GM04504 (cell line): ENCODE measurements at places on chromosomes 6 and 20.
A peak's percentile ranks its signal among the peaks of the same experiment; 100 is the strongest.

- DNase-seq = no peak
Observed at GRCh38 chr20:24659835-24660234, 190.4 kb downstream of the SYNDIG1 start.

DNA sequence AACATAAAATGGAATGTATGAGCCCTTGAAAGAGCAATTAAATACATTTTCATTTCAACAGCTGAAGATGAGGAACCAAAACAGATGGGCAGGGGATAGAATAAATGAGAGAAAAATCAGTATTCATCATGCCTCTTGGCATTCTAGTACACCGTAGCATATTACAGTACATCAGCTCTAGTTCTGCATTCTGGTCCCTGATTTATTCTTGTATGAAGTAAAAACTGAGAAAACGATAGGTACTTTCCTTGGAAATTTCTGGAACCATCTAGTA, 349.4 kb downstream of the ARHGAP18 start:
- DNase-seq = no peak

DNA sequence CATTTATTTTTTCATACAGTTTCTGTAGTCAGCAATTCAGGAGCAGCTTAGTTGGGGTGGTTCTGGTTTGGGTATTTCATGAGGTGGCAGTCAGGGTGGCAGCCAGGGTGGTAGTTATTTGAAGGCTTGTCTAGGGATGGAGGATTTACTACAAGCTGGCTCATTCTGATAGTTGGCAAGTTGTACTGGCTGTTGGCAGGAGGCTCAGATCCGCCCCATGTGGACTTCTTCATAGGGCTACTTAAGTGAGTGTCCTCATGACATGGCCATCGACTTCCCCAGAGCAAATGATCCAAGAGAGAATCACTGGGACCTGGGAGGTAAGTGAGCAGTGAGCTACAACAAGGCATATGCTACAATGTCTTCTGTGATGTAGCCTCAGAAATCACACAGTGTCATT, 22.4 kb upstream of the CDKAL1 start:
- DNase-seq = no peak

DNA sequence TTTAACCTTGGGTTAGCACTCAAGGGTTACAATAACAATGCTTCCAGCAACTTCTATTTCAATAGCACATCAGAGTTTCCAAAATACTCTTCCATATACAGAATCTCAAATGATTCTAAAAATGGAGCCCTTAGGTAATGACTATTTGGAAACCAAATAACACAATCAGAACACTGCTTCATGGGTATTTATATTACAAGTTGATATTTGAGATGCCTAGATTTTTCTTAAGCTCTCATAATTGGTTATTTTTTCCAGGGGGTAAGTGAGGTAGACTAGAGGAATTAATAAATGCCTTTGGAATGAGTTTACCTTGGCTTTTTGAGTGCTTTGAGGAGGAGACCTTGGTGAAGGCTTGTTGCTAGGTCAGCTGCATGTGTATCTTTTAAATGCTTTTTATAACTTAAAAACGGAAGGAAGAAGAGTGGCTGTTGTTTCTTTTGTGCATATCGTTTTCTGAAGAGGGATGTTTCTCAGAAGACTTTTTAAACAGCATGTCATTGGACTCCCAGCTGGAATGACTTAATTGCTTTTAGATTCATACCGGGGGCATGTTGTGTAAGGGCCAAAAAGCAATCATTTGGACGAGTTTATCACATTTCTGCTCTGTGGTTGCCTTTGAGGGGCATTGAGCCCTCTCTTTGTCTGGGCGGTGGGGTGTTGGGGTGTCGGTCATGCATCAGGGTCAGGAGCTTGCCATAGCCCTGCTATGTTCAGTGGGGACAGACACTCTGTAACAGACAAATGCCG, 186.0 kb downstream of the DTNBP1 start:
- DNase-seq = no peak

GRCh38 chr6:95087394-95088097, 489.8 kb upstream of the MANEA start:
- peak; percentile 1 for DNase-seq

- no peak for DNase-seq
Observed at GRCh38 chr6:42029881-42030280, 20.4 kb upstream of the TAF8 start.

- no peak for DNase-seq
Observed at GRCh38 chr6:2110504-2110903, 134.9 kb downstream of the GMDS start.

- DNase-seq = no peak
Observed at GRCh38 chr6:134503585-134504281, 185.8 kb upstream of the SGK1 start.

DNA sequence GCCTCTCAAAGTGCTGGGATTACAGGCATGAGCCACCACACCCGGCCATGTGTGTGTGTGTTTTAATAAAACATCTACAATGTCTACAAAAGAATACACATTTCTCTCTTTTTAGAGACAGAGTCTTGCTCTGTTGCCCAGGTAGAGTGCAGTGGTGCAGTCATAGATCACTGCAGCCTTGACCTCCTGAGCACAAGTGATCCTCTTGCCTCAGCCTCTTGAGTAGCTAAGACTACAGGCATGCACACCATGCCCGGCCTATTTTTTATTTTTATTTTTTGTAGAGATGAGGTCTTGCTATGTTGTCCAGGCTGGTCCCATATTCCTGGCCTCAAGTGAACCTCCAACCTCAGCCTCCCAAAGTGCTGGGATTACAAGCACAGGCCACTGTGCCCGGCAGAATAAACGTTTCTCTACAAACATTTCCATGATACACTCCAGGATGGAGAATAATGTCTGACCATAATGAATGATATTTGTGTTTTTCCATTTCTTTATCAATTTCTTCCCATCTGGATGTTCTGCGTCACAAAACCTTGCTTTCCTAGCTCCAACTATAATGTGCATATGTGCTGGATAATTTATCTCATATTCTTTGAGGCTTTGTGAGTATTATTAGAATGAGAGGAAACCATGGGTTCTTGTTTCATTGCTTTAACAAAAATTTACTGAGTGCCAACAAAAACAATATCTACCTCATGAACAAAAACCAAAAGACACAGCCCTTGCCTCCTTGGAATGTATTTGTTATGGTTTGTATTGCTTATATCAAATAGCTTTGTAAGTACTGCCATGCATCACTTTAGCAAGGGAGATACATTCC, 28.6 kb upstream of the CCN2 start:
- DNase-seq = peak; percentile 56

GRCh38 chr20:47635256-47635655, 133.6 kb downstream of the NCOA3 start:
- no peak for DNase-seq

DNA sequence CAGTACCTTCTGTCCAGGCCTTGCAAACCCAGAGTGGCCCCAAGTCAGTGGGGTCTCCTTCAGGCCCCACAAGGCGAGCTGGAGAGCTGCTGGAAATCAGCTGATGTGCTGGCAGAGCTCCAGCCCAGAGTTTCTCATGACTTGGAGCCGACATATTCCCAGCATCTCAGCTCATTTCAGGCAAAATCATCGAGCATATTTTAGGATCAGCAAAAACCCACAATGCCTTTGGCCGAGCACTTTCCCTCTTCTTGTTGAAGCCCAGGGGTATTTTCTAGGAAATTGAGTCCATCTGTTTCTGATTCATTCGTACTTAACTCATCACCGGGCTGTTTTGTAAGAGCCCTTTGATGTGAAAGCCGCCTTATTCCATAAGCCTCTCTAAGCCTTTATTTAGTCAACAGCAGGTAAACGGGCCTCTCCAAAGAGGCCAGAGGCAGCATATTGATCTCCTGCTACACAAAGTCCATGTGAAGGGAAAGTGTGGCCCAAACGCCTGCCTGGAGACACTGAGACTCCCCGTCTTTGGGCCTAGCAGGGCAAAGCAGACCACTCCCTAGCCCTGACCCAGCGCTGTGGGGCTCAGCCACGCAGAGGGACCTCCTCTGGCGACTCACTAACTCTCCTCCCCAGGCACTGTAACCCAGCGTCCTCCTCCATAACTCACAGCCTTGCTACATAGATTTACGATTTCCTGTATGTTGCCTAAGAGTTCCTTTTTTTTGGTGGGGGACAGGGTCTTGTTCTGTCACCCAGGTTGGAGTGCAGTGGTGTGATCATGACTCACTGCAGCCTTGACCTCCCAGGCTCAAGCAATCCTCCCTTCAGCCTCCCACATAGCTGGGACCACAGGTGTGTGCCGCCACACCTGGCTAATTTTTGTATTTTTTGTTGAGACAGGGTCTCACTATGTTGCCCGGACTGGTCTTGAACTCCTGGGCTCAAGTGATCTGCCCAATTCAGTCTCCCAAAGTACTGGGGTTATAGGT, 12.1 kb upstream of the C20orf203 start:
- DNase-seq = peak; percentile 88

- DNase-seq = no peak
Observed at GRCh38 chr6:135869857-135870256, 18.4 kb downstream of the PDE7B start.

GRCh38 chr6:145092554-145092953, 642.8 kb downstream of the EPM2A start:
- DNase-seq = no peak

- no peak for DNase-seq
Observed at GRCh38 chr6:147603392-147604081, 95.0 kb downstream of the SAMD5 start.

DNA sequence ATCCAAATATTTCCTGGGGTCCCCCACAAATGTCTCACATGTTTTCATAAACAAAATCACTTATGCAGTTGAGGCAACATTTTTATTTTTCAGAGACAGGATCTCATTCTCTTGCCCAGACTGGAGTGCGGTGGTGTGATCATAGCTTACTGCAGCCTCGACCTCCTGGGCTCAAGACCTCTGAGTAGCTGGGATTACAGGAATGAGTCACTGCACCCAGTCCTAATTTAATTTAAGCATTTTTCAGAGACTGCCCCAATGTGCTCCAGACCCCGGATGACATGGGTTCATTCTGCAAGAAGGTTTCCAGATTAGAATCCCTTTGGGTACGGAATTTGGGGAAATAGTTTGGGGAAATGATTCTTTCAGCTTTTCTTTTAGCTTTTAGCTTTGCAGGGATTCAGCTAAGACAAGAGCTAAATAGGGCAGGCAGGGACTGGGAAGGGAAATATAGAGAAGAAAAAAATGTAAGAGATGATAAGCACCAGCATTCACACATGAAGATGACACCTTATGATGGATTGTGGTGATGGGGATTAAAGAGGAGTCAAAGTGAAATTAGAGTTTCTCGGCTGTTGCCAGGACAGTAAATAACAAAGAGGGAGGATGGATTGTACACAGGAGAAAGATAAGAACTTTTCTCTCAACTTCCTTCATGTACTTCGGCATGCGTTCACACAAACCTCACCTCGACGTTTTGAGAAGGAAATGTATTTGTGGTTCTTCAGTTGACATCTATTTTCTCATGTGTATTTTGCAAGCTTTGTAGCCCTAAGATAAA, 169.4 kb upstream of the TAB2 start:
- no peak for DNase-seq

DNA sequence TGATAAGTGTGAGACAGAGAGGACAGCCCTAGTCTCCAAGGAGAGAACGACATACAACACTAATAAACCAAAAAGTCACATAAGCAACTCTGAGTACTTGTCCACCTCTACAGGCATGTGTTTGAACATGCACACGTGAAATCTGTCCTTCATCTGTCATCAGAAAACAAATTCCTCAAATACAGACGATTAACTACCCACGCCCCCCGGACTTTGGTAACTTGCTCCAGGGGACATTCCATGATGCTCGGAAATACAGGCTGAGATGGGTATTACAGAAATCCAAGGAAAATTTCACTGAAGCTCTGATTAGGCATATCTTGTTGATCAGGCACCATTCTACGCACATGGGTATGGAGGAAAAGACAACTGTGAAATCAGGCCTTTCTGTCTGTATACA, 57.8 kb downstream of the LYRM4 start:
- DNase-seq = no peak
